GDM1 (cell line): ENCODE measurements at places on chromosomes 4 and X.
A peak's percentile ranks its signal among the peaks of the same experiment; 100 is the strongest.

- DNase-seq = no peak
Observed at GRCh38 chr4:108849611-108850168, 86.8 kb upstream of the ETNPPL start.

DNA sequence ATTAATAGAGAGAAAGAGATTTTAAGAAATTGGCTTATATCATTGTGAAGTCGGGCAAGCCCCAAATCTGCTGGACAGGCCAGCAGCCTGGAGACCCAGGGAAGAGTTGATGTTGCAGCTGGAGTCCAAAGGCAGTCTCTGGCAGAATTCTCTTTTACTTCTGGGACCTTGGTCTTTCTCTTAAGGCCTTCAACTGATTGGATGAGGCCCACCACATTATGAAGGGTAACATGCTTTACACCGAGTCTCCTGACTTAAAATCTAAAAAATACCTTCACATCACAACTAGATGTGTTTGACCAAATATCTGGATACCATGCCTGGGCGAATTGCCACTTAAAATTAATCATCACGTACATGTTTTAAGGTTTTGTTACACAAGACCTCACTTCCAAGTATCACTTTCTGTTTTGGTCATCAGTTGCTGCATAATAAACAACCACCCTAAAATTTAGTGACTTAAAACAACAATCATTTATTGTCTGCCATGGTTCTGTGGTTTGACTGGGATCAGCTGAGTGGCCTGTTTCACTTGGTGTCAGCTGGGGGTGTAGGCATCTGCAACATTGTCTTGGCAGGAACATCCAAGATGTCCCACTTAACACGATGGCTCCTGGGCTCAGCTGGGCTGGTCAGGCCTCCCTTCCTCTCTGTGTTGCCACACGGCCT lies 3.4 kb downstream of the CD38 start:
- DNase-seq = no peak

DNA sequence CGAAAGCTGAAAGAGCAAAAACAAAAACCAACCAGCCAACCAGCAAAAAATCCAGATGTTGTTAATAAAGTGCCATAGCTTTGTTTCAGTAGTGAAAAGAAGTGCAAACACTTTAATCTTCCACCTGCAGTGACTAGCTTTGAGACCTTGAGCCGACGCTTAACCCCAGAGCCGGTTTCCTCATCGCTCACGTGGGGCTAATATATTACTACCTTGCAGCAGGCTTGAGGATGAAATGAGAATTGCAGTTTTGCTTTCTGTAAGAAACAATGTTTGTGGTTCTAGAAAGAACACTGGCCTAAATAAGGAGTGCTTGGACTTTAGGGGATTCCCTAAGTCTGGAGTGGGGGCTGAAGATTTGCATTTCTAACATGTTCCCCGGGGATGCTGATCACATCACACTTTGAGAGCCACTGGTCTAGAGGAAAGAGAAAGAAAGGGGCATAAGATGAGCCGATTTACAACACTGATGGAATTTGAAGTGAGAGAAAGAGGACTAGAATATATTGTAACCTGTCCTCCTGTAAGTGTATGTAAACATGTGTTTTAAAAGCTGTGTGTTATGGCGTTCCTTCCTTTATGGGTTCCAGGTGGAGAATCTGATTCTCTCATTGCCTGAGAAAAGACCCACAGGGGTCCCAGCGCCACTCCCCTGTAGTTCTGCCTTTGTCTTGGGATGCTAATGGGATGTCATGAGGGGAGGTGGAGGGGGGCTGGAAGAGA lies 1.4 kb downstream of the FGF2 start:
- no peak for DNase-seq

DNA sequence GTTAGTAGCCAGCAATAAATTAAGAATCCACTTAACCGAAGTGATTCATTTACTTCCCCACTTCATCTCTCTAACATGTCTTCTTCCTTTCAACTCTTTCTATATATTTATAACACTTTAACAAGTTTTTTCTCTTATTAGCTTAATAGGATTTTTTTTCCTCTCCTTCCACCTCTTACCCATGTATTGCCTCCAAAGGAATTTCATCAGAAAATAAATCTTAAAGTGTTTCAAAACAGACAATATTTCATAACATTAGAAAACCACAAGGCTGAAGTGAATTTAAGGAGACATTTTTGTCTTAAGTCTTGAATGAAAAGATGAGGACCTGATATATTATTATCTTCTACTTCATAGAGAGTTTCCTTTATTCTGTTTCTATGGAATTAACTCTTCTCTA lies 101.5 kb downstream of the PDGFC start:
- no peak for DNase-seq

DNA sequence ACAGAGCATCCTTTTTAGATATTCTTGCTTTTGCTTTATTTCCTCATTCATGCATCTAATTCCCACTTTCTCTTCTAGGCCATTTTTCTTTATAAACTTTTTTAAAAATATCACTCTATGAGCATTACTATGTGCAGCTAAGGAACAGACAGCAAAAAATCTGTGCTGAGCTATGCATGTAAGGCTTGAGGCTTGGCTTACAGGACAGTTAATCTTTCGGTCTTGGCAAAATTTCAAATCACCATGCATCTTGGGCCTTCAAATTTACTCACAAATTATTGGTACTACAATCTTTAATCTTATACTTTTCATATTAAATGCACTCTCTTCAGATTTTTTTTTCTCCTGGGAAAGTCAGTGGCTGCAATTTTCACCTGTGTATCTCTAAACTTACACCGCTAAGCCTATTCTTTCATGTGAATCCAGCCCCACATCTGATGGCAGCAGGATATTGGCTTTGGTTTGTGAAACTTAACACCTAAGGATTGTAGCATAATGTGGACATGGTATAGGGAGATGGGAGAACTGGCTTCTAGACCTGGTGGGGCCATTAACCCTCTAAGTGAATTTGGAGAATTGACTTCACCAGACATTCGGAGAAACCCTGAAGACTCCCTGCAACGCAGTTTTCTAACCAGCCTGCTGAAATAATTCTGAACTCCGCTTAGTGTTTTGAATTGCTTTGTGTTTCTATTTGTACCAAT lies 278.3 kb downstream of the SPRY1 start:
- no peak for DNase-seq

DNA sequence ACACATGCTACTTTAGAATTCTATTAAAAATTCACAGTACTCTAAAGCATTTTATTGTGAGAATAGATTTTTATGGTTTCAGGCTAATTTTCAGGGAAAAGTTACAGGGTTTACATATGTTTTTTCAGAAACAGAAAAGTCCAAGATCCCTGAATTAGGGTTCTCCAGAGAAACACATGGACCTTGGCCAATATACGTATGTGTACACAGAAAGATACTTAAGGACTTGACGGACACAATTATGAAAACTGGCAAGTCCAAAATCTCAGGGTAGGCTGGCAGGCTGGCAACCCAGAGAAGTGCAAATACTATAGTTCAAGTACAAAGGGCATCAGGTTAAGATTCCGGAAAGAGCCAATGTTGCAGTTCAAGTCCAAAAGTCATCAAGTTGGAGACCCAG lies 1897.8 kb upstream of the PCDH10 start:
- no peak for DNase-seq

DNA sequence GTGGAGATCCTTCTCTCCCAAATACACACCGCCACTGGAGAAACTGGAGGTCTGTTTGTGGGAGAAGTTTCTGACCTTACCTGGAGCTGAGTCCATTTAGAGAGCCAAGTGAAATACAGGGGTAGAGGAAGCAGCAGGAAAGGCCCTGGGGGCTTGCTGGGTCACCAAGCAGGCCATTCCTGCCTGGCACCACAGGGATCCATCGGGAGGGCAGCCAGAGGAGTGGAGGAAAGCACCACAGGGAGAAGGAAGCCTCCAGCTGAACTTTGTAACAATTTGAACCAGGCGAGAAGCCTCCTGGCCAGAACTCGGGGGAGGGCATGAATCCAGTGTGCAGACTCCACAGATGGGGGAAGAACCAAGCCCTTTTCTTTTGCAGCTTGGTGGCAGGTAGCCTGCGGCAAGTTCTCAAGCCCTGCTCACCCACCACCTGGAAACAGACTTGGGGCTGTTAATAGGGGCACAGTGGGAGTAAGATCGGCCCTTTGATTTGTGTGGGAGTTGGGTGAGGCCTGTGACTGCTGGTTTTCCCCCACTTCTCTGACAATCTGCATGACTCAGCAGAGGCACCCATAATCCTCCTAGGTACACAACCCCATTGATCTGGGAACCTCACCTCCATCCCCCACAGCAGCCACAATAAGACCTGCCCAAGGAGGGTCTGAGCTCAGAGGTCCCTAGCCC lies 94.6 kb downstream of the IRS4 start:
- no peak for DNase-seq

- no peak for DNase-seq
Observed at GRCh38 chr4:29726938-29727337, 993.2 kb upstream of the PCDH7 start.

DNA sequence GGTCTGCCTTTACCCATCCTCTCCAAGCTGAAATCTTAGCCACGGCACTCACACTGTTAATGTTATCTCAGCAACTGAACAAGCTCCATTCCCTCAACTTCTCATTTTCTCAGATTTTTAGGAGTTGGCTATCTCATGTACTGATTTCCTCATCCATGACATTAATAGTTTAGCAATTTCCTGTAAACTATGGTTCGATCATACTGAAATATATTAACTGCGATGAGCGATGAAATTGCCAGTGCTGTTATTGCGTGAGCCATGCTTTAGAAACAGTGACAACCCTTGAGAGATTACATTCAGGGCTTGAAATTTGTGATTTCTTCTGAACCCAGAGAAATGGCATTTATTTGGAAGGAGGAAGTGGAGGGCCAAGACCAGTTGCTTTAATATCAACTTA lies 223.7 kb downstream of the GPAT3 start:
- DNase-seq = no peak

GRCh38 chr4:52869196-52869595 lies 7.1 kb downstream of the RASL11B start:
- no peak for DNase-seq

DNA sequence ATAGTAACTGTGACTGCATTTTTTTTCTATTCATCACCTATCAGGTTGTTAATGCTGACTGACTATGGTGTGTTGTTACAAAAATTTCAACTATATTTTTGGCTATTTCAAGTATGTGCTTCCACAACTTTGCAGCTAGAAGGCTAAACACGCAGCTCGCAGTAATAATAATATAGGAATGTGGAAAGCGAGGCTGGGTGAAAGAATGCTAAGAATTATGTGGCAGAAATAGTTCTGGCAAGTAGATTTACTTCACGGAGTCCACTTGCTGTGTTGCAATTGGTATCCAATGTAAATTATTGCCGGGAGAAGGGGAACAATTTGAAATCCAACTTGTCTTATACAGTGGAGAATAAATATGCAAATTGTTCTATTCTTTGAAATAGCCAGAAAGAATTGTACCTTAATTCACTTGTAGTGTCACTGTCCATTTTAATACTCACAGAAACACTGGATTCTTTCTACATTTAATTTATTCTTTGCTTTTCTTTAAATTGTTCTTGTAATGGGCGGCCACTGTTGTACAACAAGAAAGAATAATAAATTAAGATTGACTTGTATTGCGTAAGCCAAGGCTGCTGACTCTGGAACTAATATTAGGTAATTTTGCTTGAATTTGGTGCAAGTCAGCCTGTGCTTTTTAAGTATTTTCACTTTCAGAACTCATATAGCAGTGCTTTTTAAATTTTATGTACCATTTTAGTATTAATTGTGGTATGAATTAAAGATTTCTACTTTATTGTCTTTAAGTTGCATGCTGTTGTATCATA lies 154.9 kb downstream of the FRMPD4 start:
- no peak for DNase-seq

GRCh38 chrX:44244008-44244407 lies 99.5 kb downstream of the EFHC2 start:
- peak; percentile 13 for DNase-seq

- DNase-seq = no peak
Observed at GRCh38 chrX:14030174-14030530, 460 bp upstream of the GEMIN8 start.

- no peak for DNase-seq
Observed at GRCh38 chr4:6464842-6465588, 7.4 kb downstream of the PPP2R2C start.

GRCh38 chr4:14883166-14883565 lies 119.1 kb upstream of the CPEB2 start:
- no peak for DNase-seq

GRCh38 chr4:1336088-1336491 lies 10.9 kb upstream of the UVSSA start:
- DNase-seq = no peak
